ENCODE measurements at places on chromosomes 4 and X.

- no peak for DNase-seq
These were observed 68.2 kb downstream of the SLC2A9 start for GRCh38 chr4:9953089-9953488.

- DNase-seq: no peak
These were observed 103.8 kb downstream of the EPHA5 start for GRCh38 chr4:65566473-65566872.

DNA sequence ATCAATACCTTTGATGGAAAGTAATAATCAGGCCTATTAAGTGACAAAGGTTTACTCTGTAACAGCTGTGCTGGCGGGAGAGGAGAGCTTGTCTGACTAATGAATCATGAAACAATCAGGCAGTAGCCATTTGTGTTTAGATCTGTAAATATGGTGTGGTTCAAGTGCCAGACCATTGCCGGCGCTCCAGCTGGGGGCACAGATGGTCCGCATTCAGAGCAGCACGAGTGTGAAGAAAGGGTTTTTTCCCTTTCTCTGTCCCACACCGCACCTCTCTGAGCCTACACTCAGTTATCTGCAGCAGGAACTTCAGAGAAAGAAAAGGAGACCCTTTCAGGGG is 111.3 kb upstream of the PAQR3 start:
- no peak for DNase-seq

- DNase-seq: no peak
These were observed 392.9 kb downstream of the PDGFC start for GRCh38 chr4:156578713-156579112.

GRCh38 chr4:108777388-108777787 is 14.5 kb upstream of the ETNPPL start:
- no peak for DNase-seq

GRCh38 chr4:622996-623913 is 2.1 kb upstream of the PDE6B start:
- DNase-seq: no peak

- no peak for DNase-seq
These were observed at the start of gene HSPA4L for GRCh38 chr4:127782275-127783025. Gene HSPA4L, plus strand, starts transcription at chr4:127782322. Its CDS starts 229 bp downstream, at chr4:127782551.

GRCh38 chr4:37620176-37620575 is 66.0 kb downstream of the RELL1 start:
- DNase-seq: no peak

DNA sequence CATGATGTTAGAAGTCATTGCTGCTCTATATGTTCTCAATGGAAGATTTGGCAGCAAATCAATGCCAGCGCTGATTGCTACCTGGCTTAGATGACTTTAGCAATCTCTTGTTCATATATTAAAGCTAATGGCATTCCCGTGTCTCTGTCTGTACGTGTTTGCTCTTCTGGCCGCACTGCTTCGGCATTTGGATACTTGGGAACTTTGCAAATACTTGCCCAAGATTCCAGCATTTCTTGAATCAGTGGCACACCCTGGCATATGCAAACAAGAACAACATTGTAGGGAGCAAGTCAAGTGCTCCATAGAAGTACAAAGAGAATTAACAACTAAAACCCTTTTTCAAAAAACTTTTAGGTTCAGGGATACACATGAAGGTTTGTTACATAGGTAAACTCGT is 128.9 kb upstream of the TMEM164 start:
- no peak for DNase-seq
